Activated CD4-positive, CD25-positive, alpha-beta regulatory T cell treated with anti-CD3 and anti-CD28 coated beads, Interleukin-2, amount 50 U/mL, for 72 hours (primary cell): ENCODE measurements at places on chromosomes 3 and 15.

- DNase-seq = no peak
Observed at GRCh38 chr3:17006132-17006852, 121.5 kb downstream of the PLCL2 start.

DNA sequence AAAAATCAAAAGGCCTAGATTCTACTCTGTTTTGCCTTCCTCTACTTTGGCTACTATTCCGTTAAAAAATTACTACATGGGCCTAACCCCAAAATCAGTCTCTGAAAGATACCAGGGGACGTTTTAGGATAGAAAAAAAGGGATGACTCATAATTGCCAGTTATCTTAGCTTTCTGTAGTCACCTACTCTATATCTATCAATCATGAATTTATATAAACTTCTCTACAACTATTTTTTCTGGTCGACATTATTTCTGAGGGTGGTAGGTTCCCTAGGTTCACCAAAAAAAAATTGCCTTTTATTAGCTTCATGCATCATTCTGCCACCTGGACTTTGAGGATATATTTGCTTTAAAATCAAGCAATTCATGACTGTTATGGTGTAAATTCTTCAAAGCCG lies 36.5 kb downstream of the RAF1 start:
- DNase-seq = no peak

DNA sequence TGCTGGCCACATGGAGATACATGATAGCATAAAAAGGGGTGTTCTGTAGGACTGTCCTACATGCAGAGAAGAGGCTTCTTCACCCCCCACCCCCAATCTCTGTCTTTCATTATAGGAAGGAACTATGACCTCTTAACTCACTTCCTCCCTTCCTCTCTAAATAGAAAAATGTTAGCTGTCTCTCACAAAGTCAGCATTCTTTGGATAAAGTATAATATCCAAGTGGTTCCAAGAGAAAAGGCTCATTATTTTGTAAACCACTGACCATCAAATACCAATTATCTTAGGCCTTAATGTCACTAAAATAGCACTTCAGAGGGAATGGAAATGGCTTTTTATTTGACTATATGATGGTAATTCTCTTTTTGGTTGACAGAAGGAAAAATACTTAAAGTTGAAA lies 95.3 kb upstream of the SLC2A2 start:
- DNase-seq = no peak

- no peak for DNase-seq
Observed at GRCh38 chr15:70280781-70281180, 183.1 kb upstream of the TLE3 start.

- no peak for DNase-seq
Observed at GRCh38 chr15:73687351-73687750, 3.2 kb downstream of the CD276 start.

- DNase-seq = peak; percentile 69
Observed at GRCh38 chr15:75107908-75108838, 84.8 kb downstream of the PPCDC start.

DNA sequence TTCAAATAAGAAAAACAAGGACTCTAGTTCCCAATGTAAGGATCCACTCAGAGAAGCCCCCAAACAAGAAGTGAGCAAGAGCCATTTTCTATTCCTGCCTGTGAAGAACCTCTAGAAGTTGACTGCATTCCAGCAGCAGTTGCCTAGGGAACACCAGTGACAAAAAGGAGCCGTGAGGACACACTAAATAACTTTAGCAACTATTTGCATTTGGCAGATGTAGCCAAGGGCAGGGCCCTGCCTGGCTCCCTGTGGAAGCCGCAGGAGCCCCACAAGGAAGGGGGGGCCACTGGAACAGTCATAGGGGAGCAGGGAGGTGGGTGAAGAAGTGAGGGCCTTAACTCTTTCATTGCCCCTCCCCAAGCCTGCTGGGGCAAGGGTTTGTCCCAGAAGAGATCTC lies 470.2 kb upstream of the PROK2 start:
- DNase-seq = no peak

DNA sequence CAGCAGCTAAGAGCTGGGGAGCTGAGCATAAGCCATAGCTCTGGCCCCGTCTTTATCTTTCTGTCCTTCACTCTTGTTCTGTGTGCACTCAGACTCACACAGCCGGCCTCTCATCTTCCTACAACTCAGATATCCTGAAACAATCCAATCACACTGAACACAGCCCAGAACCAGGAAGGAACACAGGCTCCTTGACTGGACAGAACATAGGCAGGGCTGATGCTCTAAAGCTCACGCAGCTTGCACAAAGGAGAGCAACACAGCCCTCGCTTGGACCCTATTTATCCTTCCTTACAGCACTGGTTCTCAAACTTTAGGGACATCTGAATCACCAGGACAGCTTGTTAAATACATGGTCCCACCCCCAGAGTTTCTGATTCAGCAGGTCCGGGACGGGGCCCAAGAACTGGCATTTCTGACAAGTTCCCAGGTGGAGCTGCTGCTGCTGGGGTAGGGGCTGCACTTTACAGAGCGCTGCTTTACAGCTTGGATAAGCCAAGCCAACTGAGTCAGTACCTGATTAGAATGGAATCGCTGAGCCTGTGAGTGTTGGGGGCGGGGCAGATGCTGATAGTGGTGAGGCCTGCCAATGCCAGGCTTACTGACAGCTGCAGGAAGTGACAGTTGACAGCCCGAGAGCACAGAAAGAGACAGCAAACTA lies 65.1 kb downstream of the MRPL46 start:
- DNase-seq = no peak

- DNase-seq = no peak
Observed at GRCh38 chr3:18241837-18242236, 183.3 kb downstream of the SATB1 start.

GRCh38 chr3:2976796-2977195 lies 133.4 kb downstream of the IL5RA start:
- DNase-seq = no peak

GRCh38 chr15:60283936-60284335 lies 113.8 kb downstream of the ANXA2 start:
- no peak for DNase-seq

DNA sequence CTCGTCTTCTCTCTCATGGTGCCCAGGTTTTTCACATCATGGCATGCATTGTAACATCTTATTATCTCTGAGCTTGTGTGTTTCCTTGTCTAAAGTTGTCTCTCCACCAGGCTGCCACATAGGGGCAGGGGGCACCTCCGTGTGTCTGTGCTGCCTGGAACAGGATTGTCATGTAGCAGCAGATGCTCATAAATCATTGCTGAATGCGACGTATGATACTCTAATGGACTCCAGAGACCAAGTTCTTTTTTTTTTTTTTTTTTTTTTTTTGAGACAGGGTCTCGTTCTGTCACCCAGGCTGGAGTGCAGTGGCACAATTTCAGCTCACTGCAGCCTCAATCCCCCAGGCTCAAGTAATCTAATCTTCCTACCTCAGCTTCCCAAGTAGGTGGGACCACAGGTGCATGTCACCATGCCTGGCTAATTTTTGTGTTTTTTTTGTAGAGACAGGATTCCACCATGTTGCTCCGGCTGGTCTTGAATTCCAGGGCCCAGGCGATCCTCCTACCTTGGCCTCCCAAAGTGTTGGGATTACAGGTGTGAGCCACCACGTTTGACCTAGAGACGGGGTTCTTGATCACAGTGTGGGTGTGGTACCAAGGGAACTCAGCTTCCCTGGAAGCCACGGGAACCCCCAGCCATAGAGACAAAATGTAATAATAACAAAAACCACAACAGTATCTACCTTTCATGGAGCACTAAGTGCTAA lies 4.7 kb upstream of the DNASE1L3 start:
- no peak for DNase-seq

- DNase-seq = peak; percentile 75
Observed at GRCh38 chr15:40782609-40783227, 12.9 kb downstream of the C15orf62 start.

DNA sequence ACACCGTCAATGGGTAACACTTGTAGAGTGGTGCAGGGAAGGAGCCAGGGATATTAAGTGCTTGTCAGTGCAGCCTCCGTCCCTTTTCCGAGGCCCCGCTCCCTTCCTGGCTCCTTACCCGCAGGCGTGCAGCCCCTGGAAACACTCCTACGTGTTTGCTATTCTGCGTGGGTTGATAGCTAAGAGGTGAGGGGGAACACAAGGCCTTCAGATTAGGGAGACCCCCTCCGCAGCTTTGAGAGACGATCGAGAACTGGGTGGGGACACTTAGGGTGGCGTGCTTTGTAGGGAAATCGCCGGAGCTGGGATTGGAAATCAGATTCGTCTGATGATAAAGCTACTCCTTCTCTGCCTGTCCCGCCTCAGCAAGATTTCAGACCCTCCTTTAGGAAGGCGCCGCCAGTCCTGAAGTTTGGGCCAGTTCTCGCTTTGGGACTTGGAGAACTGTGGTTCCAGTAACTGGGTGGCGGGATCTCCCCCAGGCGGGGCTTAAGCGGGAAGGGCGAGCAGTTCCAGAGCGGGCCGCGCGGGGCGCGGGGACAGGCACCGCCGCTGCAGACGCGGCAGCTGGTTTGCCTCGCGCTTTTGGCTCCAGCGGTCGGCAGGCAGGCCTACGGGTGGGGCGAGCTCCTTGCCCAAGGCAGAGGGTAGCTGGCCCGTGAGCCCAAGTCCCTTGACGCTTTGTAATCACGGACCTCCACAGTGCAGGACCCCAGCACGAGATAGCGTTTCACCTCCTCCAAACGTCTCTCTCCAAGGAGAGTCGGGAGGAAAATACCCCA lies 8.0 kb upstream of the FAM107A start:
- DNase-seq = peak; percentile 54

DNA sequence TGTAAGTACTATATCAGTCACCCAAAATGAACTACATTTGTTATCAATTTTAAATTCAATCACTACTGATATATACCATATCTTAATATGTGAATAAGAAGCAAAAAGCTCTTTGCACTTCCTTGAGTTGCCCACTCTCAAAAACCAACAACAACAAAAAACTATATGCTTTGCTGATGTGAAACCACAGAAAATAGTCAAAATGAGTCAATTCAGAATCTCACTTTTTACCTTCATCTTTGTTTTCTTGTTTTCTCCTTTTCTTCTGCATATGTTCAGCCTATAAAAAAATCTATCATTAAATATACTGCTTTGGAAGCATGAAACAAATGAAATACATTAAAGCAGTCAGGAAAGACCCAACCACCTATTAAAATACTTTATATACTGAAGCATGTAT lies 80.7 kb downstream of the UBR1 start:
- no peak for DNase-seq
